ENCODE measurements at places on chromosomes 4 and X.

DNA sequence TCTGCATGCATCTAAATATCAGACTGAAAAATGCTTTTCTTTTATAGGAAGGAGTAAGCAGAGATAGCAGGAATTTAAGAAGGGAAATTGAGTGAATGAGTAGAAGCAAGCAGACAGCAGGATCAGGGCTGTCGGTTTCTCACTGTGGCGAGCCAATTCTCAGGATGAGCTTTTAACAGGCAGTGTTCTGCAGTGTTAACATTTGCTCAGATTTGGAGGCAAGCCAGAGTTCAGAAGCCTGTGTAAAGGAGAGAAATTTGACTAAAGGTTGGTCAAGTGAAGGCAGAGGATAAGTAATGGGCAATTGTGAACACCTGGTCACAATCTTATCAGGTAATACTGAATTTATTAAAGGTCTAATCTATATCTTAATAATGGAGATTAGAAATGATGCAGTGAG is 133.3 kb upstream of the MAGEB16 start:
- no peak for DNase-seq

DNA sequence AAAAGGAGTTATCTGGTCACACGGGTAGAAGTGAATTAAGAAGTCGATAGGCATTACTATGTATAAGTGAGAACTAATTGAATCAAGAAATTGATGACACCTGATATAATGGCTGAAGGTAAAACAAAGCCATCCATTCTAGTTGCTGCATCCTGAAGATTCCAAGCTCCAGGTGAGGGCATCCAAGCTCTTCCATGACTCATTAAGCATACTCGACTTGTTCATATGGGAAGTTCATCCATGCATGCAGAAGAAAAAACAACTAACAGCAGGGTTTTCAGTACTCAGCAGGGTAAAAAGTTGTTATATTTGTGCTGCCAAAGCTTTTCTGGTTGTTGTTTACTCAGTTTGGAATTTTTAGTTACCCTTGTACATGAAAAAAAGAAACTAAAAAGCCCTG is 508.0 kb upstream of the CXorf51A start:
- DNase-seq, result no peak

DNA sequence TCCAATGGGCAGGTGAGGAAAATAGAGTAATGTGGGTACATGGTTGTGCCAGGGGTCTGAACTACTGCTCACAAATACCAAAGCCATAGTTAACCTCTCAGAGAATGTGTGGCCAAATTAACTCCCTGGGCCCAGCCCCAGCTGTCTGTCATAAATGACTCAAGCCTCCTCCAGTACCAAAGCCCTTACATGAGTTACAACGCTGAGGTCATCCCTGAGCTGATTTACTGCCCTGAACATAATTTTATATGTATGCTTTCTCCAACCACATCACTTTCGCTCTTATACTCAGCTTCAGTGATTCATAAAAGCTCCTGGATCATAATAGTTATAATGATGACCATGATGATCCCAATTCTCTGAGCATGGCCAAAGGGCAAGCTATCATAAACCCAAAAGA is 283.9 kb downstream of the NKX6-1 start:
- no peak for DNase-seq

- DNase-seq, result no peak
These were observed 55.8 kb upstream of the WDR1 start for GRCh38 chr4:10172278-10172921.

DNA sequence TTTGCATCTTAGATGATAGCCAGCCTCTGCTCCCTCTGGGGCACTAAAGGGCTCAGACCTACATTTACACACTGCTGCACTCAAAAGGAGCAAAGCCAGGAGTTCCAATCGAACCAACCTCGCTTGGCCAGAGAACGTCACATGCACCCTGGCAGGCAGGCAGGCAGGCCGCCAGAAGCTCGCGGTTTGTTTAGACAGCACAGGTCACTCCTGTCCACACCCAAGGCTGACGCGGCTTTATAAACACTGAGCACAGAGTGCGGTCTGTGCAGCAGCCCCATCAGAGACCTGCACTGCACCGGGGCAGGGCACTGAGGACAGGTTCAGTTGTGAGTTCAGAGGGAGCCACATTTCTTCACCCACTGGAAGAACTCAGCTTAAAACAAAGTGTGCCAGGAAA is 143.9 kb downstream of the BCOR start:
- no peak for DNase-seq

DNA sequence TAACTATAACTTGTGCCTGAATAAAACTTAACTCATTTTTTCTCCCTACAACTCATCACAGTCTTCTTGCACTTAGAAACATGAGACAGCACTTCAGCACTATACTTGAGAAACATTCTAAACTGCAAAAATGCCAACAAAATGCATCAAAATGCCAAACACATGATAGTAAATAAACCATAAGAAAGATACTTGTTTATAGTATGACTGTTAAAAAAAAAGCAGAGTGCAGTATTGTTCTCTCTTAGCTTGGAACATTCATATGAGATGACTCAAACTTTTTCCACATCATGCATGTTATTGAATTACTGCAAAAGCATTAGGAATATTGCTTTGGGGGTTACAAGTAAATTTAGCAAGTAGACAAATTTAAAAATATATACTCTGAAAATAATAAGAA is 135.7 kb upstream of the ANXA10 start:
- DNase-seq, result no peak

- DNase-seq, result no peak
These were observed 107.4 kb downstream of the CT47B1 start for GRCh38 chrX:120768254-120768653.

DNA sequence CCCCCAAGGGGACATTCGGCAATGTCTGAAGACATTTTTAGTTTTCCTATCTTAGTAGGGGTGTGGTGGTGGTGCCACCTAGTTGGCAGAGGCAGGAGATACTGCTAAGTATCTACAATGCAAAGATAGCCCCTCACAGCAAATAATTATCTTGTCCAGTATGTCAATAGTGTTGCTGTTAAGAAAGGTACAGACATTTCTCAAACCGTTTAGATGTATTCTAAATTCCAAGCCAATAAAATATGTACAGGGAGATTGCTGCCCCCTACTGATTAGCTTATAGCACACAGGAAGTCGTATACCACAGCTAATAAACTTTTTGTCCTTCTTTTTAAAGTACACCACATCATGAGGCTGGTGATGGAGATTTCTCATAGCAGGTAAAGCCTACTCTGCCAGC is 260.5 kb downstream of the TMA16 start:
- no peak for DNase-seq

DNA sequence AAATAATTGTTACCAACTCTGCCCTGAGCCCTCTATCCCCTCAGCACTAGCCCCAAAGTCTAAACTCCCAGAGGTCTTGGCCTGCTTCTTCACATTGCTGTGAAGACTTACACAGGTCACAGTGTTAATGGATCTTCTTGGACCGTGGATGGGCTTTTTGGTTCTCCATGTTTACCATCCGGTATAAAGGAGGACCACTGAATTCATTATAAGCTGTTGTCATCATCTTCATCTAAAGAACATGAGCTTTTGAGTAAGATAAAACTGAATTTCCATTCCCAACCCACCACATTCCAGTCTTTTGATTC is 8.5 kb downstream of the NUDT11 start:
- no peak for DNase-seq

- no peak for DNase-seq
These were observed 13.4 kb upstream of the COL25A1 start for GRCh38 chr4:109315818-109316217.

GRCh38 chr4:12211636-12212035 is 782.9 kb upstream of the HS3ST1 start:
- no peak for DNase-seq

- no peak for DNase-seq
These were observed 1.3 kb downstream of the SHOX start for GRCh38 chrX:631802-632365.

GRCh38 chrX:14934423-14934822 is 61.2 kb downstream of the MOSPD2 start:
- no peak for DNase-seq

DNA sequence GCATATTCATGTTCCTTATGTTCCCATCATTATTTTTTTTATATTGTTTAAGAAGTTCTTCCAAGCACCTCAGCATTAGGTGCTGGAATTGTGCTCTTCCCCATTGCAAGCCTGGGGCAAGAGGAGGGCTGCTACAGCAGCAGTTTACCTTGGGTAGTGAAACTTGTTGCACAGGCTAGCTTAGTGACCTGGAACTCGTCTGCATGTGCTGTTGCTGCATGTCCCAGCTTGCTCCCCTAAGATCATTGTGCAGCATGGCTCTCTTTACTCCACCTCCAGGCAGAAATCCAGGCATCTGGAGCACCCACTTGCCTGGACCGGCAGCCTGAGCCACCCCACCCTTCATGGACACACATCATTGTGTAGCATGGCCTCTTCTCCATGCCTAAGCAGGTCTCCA is 776.0 kb downstream of the GLUD2 start:
- DNase-seq, result no peak

DNA sequence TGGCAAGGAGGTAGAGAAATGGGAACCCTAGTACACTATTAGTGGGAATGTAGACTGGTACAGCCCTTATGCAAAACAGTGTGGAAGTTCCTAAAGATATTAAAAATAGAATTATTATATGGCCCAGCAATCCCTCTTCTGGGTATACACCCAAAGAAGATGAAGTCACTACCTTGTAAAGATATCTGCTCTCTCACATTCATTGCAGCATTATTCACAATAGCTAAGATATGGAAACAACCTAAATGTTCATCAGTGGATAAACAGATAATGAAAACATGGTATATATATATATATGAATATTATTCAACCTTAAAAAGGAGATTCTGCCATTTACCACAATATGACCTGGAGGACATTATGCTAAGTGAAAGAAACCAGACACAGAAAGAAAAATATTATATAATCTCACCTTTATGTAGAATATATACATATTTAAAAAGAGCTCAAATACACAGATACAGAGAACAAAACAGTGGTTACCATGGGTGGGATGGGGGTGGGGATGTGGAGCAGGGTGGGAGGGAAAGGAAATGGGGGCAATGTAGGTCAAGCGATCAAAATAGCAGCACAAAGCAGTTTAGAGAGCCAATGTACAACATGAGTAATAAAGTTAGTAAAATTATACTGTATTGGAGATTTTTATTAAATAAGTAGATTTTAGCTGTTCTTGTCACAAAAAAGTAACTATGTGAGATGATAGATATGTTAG is 138.6 kb downstream of the SPRY1 start:
- DNase-seq, result no peak

GRCh38 chr4:165580351-165580905 is 201.6 kb downstream of the CPE start:
- DNase-seq, result no peak

DNA sequence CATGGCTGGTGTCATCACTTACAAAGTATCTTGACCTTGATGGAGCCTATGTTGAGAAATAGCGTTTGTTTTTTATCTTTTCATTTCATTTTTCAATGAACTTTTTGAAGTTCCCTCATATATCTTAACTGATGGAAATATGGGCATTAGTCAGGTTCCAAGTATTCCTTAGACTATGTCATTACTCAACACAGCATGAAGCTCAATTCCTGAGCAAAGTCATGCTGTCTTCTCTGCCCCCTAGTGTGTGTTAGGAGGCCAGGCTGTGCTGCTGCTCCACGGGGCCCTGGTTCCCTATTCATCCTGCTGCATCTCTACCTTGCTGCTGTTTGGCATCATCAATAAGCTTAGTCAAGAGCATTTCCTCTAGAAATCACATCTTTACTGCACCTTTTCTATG is 40.9 kb downstream of the GPR143 start:
- DNase-seq, result no peak

DNA sequence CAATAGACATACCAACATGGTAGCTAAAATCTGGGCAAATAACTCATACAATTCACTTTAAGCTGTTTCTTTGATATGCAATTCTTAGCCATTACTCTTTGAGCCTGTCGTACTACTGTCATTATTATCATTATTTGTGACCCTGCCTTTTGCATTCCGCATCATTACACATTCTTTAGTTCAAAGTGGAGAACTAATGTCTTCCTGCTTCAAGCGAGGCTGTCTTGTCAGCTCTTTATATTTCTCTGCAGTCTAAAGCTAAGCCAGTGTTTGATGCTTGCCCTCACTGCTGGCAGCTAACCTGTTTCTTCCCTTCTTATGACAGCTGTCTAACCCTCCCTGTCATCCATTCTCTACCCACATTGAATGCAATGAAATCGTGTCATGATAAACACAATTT is 186.8 kb downstream of the FAT4 start:
- no peak for DNase-seq

DNA sequence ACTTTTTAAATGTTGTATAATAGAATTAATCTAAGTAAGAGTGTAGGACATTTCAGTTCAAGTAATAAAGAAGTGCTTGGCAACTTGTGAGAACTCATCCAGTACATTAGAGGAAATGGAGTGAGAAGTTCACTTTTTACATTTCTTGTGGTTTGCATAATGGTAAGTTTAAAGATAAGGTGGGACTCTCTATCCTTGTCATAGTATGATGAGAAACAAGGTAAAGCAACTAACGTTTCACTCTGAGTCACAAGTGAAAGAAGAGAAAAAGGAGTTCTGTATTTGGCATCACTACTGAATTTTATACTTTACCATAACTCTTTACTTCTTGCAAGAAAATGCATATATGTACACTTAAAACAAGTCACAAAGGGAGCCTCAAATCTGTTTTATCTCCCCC is 219.4 kb downstream of the SLC4A4 start:
- DNase-seq, result no peak

DNA sequence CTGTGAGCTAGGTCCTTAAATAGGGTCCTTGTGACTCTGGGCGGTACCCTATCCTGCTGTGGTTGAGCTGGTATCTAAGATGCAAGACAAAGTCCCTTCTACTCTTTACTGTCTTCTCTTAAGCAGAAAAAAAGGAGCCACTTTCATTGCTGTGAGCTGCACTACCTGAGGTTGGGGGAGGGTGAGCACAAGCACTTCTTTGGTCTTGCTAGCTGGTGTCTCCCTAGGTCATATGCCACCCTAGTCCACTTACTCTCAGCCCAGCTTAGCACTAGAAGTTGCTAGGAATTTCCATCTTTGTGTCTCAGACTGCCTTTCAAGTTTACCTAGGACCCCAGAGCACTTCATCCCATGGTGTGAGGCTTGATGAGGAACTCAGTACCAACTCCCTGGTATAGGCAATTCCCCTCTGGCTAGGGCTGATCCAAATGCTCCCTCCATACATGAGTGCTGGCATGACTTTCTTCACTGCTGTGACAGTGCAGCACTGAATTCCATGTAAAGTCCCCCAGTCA is 343.6 kb upstream of the CT83 start:
- DNase-seq, result no peak

GRCh38 chrX:136261321-136261720 is 10.1 kb upstream of the MAP7D3 start:
- no peak for DNase-seq

GRCh38 chrX:82466994-82467393 is 1041.1 kb upstream of the POU3F4 start:
- no peak for DNase-seq

DNA sequence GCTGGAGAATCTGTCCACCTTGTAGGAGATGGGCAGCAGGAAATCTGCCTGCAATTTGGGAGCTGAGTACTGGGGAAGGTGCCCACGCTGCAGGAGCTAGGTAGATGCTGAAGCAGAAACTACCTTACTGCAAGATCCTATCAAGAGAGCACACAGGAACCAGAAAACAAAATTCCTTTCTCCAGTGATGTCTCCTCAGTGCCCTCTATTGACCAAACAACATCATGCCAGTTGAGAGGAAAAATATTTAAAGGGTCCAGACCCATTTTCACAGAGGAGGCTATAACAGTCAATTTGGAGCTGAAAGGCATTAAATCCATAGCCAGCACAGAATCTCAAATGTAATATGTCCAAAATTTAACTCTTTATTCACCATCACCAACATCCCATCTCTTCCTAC is 406.8 kb downstream of the SLITRK2 start:
- DNase-seq, result no peak

Data from stimulated activated CD4-positive, alpha-beta T cell treated with anti-CD3 and anti-CD28 coated beads, Interleukin-4, amount 100 ng/mL, for 4 hours (primary cell).